Muscle of leg (tissue), 16 donors: ENCODE measurements at places on chromosomes 11 and 22. TPM values are rescaled to one million over a fixed set of nuclear protein-coding genes. Genes with fewer than 3 reads are reported as not detected.

RIC3 gene
- total RNA-seq = 0.18 TPM

TRIM29 gene
- total RNA-seq = 0.40 TPM

OR51E2 gene
- 0.53 TPM for total RNA-seq

SHANK2 gene
- 1.1 TPM for total RNA-seq

SYT9 gene
- total RNA-seq = 0.35 TPM

FOSL1 gene
- total RNA-seq = not detected

MS4A3 gene
- 0.49 TPM for total RNA-seq

CALCA gene
- not detected for total RNA-seq

NAGA gene
- 21.8 TPM for total RNA-seq

SPI1 gene
- total RNA-seq = 3.6 TPM

SLC22A6 gene
- total RNA-seq = not detected

IGSF9B gene
- total RNA-seq = 8.1 TPM

POLR3H gene
- total RNA-seq = 13.2 TPM

OR5T3 gene
- not detected for total RNA-seq

USP2 gene
- 8.3 TPM for total RNA-seq

ART1 gene
- 5.7 TPM for total RNA-seq

IFITM2 gene
- total RNA-seq = 48.1 TPM

WNT7B gene
- 0.04 TPM for total RNA-seq

GLYAT gene
- total RNA-seq = not detected

IL17REL gene
- not detected for total RNA-seq

KCNK4 gene
- 0.13 TPM for total RNA-seq

OR4A16 gene
- total RNA-seq = not detected

KRTAP5-2 gene
- total RNA-seq = not detected

CD3E gene
- 0.13 TPM for total RNA-seq

MIAT gene
- 0.22 TPM for total RNA-seq

PGA5 gene
- 0.27 TPM for total RNA-seq

TMX2 gene
- total RNA-seq = 53.7 TPM

CRYAB gene
- total RNA-seq = 226 TPM

TREH gene
- under 0.01 TPM for total RNA-seq

KDM4E gene
- total RNA-seq = not detected

PANX2 gene
- total RNA-seq = 0.13 TPM

NXPE2 gene
- total RNA-seq = 0.18 TPM

LRRC55 gene
- total RNA-seq = 0.31 TPM

RBMXL2 gene
- 0.04 TPM for total RNA-seq

WNT11 gene
- 24.8 TPM for total RNA-seq

EHF gene
- total RNA-seq = not detected

SLC37A2 gene
- 2.6 TPM for total RNA-seq

CCDC73 gene
- not detected for total RNA-seq

ZNF280A gene
- total RNA-seq = 0.09 TPM

ZNF214 gene
- 3.4 TPM for total RNA-seq
